NCI-H460 (cell line): ENCODE measurements at places on chromosomes 11 and 22.

GRCh38 chr22:50621356-50621880, 6.5 kb downstream of the ARSA start:
- no peak for DNase-seq

DNA sequence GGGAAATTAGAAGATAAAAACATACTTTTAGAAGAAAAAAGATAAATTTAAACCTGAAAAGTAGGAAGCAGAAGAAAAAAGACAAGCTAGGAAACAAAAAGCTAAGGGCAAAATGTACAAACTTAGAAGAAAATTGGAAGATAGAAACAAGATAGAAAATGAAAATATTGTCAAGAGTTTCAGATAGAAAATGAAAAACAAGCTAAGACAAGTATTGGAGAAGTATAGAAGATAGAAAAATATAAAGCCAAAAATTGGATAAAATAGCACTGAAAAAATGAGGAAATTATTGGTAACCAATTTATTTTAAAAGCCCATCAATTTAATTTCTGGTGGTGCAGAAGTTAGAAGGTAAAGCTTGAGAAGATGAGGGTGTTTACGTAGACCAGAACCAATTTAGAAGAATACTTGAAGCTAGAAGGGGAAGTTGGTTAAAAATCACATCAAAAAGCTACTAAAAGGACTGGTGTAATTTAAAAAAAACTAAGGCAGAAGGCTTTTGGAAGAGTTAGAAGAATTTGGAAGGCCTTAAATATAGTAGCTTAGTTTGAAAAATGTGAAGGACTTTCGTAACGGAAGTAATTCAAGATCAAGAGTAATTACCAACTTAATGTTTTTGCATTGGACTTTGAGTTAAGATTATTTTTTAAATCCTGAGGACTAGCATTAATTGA, 1.0 kb downstream of the MALAT1 start:
- no peak for DNase-seq

DNA sequence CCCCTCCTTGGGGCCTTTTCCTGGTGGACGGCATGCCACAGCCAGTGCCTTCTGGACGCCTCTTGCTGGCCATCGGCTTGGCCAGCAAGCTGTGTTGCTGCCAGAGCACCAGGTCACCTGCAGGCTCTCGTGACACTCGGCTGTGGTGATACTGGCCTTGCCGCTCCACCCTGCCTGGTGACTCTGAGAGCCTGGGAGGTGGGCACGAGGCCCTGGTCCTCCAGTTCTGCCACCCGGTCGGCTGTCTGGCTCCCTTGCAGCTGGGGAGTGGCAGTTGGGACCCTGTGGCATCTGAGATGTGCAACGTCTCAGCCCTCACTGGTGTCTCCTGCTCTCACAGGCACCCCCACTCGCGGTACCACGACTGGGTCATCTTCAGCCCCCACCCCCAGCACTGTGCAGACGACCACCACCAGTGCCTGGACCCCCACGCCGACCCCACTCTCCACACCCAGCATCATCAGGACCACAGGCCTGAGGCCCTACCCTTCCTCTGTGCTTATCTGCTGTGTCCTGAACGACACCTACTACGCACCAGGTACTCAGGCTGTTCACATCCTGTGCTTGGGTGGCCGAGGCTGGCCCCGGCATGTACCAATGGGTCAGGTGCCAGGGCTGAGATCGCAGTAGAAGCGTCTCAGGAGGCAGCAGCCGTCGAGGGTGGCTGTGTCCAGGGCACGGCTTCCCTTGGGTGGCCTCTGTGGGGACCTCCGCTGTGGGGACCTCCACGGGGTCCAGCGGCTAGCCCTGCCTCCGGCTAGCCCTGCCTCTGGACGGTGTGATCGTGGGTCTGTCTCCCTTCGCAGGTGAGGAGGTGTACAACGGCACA, 26.0 kb downstream of the MUC2 start:
- DNase-seq: no peak

DNA sequence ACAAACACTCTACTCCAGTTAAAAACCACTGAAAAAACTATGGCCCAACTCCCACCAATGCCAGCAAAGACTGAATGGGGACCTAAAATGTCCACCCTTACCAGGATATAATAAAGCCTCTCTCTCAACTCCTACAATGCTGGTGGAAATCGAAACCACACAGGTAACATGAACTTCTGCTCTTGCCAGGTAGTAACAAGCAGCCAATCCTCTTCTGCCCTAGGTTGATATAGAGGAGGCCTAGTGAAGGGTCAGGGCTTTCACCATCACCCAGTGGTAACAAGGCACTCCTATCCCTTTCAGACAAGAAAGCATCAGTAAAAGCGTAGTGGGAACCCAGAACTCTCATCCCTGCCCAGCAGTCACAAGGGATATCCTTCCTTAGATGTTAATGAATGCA, 22.6 kb downstream of the DCUN1D5 start:
- DNase-seq: no peak

GRCh38 chr22:44680481-44680894, 21.5 kb upstream of the PRR5 start:
- no peak for DNase-seq

DNA sequence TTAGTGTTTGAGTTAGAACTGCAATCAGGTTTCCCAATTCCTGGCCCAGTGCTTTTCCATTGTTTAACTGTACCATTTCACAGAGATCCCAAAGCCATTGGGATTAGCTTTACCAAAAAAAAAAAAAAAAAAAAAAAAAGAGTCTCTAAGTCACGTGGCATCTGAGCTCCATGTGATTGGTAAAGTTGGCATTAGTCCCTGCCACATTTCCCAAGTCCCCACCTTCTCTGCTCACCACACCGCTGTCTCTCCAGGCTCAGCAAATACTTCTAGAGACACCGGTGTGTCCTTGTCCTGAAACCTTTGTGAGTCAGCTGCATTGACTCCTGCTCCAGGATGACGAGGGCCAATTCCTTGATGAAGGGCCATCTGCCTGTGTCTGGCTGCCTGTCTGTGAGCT, 305.3 kb downstream of the KIRREL3 start:
- DNase-seq: no peak

- no peak for DNase-seq
Measured at GRCh38 chr22:49355211-49355920, 472.3 kb downstream of the BRD1 start.

DNA sequence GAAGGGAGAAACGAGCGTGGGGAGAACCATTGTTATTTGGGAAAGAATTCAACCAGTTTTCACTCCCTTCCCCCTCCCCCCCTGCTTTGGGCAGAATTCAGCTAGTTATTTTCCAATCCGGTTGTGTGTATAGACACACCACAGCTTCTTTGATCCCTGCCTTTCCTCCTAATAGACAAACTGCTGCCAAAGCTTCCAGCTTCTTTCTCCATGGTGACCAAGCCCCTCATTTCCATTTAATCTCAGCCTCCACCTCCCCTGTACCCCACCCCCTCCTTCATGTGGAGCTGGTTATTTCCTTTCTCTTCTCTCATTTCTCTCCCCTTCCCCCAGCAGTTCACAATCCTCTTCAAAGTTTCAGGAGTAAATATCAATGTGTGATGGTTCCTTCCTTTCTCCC, 24.8 kb upstream of the PKNOX2 start:
- no peak for DNase-seq

GRCh38 chr11:32171445-32171844, 80.6 kb downstream of the RCN1 start:
- no peak for DNase-seq

- DNase-seq: no peak
Measured at GRCh38 chr22:25666308-25666707, 75.7 kb upstream of the MYO18B start.

DNA sequence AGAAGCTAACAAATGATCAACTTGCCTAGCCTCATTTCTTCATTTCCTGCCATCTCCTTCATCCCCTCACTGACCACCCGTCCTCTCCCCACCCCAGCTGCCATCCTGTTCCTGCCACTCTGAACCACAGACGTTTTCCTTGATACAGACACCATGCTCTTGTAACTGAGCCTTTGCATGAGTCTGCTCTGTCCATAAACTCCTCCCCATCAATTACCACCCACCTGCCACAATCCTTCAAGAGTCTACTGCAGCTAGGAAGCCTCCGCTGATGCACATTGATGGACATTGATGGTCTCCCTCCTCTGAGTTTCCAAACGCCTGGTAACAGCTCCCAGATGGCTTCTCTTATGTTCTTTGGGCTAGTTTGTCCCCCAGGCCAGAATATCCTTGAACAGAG, 193.8 kb downstream of the DBX1 start:
- no peak for DNase-seq

GRCh38 chr11:59138643-59139042, 4.0 kb upstream of the FAM111A start:
- DNase-seq: no peak

GRCh38 chr22:48649031-48649430, 1178.6 kb downstream of the BRD1 start:
- no peak for DNase-seq

GRCh38 chr22:42920101-42920820, 63.2 kb upstream of the ARFGAP3 start:
- no peak for DNase-seq
